ENCODE measurements at places on chromosomes 13 and 19. TPM values are rescaled to one million over a fixed set of nuclear protein-coding genes. Genes with fewer than 3 reads are reported as not detected.
A peak's percentile ranks its signal among the peaks of the same experiment; 100 is the strongest.

ZNF723 gene
- total RNA-seq: not detected

PRTN3 gene
- total RNA-seq: not detected

CCDC194 gene
- not detected for total RNA-seq

DNA sequence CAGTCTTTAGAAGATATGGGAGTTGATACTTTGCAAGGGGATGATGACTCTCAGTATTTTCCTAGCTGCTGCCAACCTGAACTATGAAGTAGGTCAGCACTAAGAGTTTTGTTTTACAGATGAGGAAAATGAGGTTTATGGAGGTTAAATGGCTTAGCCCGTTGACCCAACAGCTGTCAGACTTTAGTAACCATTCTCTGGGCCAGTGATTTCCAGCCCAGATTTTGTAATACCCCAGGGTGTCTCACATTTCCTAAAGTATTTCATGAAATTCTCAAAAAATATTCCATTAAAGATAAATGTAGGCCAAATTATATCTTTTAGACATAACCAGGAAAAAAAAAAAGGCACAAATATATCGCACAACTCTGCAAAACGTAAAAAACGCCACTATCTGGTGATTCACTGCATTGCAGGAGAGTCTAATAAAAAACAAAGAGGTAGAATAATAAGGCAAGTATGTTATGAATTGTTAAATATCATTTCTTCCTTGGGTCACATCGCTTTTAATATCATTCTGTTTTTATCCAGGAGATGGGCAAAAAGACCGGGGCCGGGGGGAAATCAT lies 112.5 kb downstream of the DACH1 start:
- no peak for DNase-seq

DNA sequence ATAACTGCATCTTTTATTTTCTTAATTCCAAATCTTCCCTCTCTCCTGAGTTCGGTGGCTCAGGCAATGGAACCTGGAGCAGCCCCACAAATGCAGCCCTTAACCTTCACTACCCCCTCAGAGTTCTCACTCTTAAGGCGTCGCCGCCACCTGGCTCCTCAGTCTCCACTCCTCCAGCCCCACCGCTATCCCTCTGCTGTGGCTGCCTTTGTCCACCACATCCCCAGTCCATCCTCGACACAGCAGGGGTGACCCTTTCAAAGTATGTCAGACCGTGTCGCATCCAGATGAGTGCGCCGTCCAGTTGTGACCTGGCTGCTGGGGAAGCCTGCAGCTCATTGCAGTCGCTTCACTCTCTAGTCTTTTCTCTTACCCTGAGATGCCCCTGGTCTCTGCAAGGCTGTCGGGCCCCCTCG lies 1.0 kb downstream of the SPPL2B start:
- DNase-seq: no peak

DNA sequence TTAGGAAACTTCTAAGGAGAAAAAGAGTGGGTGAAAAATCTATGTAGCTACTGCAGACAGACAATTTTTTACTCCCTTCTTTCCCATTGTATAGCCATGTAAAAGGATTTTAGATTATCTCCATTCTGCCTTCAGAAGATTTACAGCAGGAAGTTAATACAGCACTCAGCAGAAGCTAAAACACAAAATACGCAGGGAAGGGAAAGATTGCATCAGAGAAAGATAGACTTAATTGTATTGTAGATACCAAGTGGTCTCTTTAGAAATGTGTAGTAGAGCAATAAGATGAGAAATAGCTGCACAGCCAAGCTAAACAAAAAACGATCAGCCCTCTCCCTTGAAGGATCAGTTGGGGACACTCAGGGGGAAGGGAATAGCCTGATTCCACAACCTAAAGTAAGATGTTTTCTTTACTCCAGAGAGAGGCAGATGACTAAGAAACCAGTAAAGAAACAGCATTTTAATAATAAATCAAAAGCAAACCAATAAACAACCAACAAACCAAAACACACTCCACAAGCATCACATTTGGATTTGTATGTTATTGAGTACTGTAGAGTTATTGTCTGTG lies 236.7 kb upstream of the SLITRK1 start:
- no peak for DNase-seq

- no peak for DNase-seq
Measured at GRCh38 chr13:94620286-94620896, 18.7 kb downstream of the GPR180 start.

TNNT1 gene
- total RNA-seq: 54.1 TPM

DNA sequence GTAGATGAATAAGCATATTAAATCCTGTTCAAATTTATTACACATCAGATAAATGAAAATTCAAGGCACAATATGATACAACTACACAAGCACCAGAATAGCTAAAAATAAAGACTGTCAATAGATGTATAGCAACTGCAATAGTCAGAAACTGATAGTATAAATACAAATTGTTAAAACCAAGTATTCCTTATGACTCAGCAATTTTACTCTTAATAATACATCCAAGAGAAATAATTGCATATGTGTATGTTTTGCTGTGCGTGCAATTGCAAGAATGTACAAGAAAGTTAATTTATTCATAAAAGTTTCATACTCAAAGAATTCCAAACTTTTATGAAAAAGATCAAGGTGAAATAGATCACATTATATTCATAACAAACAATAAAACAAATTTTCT lies 1338.1 kb downstream of the OLFM4 start:
- no peak for DNase-seq

HIPK4 gene
- total RNA-seq: not detected

OR2Z1 gene
- not detected for total RNA-seq

DNA sequence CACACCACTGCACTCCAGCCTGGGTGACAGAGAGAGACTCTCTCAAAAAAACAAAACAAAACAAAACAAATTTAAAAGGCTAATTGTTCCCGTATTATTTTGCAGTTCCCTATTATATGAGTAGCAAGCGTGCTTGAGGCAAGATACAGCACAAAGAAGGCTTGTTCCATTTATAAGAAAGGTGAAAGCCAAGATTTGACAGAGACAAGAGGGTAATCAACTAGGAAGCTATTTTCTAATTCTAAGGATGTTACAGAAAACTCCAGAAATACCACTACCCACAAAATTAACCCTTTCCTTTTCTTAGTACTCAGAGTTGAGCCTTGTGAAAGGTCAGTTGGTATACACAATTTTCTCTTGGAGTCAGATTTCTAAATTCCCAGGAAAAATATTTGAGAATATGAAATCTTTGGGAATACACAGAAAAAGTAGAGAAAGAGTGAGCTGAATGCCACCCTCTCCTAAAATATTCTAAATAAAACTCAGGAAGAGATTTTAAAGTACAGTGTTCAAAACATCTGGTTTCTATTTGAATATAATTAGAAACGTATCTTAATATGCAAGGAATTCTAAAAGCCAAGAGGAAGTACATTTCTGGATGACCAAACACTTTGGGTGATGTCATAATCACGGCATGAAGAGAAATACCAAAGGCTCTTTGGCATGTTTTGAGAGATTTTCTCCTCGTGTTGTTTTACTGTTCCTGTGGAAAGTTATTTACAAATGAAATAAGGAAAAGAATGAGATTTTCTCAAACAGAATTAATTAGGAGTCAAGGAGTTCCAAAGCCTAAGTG lies 63.0 kb upstream of the FLT1 start:
- DNase-seq: no peak

- DNase-seq: no peak
Measured at GRCh38 chr19:9914001-9914314, 22.4 kb downstream of the OLFM2 start.

GRCh38 chr13:93751117-93751516 lies 524.5 kb downstream of the GPC6 start:
- DNase-seq: no peak

RFPL4A gene
- total RNA-seq: not detected

ZNF524 gene
- total RNA-seq: 17.5 TPM

DNA sequence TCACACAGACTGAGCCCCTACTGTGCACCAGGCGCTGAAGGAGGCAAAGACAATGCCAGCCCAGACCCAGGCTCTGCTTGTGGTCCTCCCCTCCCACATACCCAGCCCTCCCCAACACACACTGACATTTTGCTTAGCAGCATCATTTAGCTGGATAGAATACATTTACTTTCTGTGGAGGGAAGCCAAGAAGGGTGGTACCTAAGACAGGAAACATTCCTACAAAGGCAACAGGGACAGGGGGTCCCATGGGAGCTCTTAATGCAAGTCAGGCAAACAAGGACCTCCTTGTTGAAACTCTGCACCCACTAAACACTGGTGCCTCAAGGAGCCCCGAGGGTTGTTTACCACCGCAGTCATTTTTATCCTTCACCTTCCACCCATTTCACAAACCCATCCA lies 77.0 kb upstream of the ZNF507 start:
- DNase-seq: no peak

- peak; percentile 31 for DNase-seq
Measured at GRCh38 chr19:18603255-18603957, 3.2 kb downstream of the CRLF1 start.

DNA sequence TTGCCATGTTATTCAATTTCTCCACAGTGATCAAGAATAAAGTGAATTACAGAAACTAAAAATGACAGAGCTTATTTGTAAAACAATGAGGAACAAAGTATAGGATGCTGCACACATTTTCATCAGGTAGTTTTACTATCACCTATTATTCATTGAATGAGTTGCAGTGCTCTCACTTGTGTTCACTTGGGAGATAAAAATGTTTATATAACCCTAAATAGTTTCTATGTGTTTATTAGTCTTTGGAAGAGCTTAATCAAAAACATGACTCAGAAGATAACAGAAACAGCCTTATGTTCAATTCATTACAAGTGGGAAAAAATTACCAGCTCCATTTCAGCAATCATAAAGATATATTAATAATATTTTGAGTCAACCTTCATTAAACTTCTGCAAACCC lies 796.2 kb downstream of the SLITRK1 start:
- no peak for DNase-seq

SLC7A10 gene
- 0.13 TPM for total RNA-seq

- no peak for DNase-seq
Measured at GRCh38 chr13:62483774-62484173, 1068.1 kb upstream of the PCDH20 start.

ATXN8OS gene
- total RNA-seq: not detected

- no peak for DNase-seq
Measured at GRCh38 chr13:22001336-22001735, 330.5 kb downstream of the FGF9 start.

DNA sequence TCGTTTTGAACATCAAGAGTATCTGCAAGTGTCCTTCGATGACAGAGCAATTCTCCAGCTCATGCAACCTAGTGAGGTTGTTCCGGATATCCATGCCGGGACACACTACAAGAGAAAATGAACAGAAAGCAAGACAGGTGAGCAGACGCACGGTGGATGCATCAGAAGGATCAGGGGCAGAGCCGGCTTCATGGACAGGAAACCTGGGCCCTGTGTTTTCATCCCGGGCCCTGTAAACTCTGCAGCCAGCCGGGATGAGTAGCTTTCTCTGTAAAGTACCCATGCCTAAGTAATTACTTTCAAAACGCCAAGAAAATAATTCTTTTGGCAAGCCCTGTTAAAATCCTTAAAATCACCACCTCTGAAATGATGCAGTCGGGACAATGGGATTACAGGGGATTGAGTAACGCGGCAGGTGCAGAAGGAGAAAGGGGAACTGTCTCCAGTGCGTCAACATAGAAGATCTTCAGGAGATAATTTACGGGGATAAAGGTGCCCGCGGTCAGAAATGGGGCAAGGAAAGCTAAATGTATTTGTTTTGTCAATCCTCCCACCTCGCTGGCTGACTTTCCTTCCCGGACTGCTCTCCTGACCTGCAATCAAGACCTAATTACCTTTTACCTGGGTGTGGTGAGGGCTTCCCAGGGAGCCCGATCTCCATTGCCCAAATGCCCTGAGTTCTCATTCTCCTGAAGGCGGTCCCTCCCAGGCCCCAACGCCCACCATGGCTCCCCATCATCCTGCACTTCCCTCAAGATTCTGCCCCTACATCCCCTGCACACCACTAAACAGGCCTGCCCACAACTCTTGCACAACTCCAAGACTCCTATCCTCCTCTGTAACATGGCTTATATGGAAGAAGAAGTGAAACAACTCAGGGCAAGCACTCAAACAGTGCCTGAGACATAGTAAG lies 26.2 kb downstream of the INSR start:
- DNase-seq: no peak

GRCh38 chr19:30450835-30451321 lies 78.7 kb downstream of the ZNF536 start:
- peak; percentile 53 for DNase-seq

DNA sequence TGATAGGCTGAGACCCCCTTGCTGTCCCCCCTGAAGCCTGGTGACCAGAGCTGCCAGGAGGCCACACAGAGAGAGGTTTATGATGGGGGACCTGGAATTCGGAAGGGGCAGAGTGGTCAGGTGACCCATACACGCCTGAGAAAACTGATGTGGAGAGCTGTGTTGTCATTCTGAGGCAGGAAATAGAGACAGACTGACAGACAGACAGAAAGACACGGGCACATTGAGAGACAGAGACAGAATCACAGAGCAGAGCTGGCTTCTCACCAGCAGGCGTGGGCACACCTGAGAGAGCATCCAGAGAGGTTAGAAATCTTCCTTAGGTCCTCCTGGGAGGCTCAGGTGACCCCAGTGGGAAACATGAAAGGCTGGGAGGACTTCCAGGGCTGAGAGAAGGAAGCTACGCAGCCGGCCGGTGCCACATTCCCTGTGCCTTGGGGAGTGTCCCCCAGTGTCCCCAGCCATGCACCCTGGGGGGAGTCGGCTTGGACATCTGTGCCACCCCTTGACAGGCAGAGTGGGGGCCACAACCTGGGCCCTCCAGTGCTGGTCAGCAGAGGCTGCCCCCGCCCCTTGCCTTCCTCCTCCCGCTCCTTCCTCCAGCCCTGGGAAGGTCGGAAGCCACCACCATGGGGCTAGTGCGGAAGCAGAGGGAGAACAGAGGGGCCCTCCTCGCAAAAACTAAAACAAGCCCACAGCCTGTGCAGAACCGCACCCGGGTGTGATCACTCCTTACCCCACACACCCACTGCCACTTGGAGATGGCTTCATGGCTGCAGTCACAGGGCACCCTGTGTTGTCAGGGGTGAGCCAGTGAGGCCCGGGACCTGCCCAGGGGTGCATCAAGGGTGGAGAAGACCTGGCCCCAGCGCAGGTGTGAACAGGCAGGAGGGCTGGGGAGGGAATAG lies 2.2 kb downstream of the FFAR1 start:
- DNase-seq: no peak

DNA sequence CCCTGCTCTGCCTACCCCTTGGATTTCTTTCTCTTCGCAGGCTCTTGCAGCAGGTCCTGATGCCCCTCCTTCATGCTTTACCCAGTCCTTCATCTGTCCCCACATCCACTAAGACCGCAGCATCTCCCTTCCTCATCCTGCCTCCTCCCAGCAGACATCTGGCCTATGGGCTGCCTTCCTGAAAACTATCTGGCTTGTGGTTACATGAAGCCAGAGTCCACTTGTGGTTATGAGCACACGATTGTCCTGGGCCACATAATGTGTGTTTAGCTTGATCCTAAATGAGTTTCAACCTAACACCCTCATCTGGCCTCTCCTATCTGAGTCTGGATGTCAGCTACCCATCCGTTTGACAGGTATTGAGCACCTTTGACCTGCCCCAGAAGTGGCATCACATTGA lies 5.5 kb upstream of the ZNF175 start:
- no peak for DNase-seq

ALOX5AP gene
- total RNA-seq: 8.4 TPM
